ENCODE measurements at places on chromosomes 3 and 15.
A peak's percentile ranks its signal among the peaks of the same experiment; 100 is the strongest.

GRCh38 chr3:36434687-36435426, 54.6 kb downstream of the STAC start:
- no peak for DNase-seq

GRCh38 chr3:88189361-88189810, 39.6 kb downstream of the C3orf38 start:
- no peak for DNase-seq

DNA sequence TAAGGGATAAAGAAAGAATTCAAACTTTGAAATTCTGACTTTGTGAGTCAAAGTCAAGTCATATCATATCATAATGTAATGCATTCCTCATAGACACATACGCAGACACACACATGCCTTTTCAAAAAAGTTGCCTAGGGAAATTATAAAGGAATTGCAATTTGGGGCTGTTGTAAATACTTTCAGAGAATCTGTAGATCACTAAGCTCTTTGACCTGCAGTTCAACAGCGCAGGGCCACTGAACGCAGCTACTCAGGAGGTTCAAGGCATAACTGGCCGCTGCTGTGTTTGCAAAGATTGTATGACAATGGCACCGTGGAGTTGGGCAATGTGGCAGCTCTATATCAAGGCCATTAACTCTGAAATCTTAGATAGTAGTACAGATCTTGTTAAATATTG, 188.4 kb upstream of the THRB start:
- no peak for DNase-seq

- no peak for DNase-seq
Measured at GRCh38 chr15:80423215-80423614, 19.0 kb downstream of the ARNT2 start.

GRCh38 chr3:114584734-114585371, 291.0 kb downstream of the TIGIT start:
- DNase-seq: no peak

GRCh38 chr3:98171071-98171470, 4.6 kb downstream of the OR5H15 start:
- no peak for DNase-seq

DNA sequence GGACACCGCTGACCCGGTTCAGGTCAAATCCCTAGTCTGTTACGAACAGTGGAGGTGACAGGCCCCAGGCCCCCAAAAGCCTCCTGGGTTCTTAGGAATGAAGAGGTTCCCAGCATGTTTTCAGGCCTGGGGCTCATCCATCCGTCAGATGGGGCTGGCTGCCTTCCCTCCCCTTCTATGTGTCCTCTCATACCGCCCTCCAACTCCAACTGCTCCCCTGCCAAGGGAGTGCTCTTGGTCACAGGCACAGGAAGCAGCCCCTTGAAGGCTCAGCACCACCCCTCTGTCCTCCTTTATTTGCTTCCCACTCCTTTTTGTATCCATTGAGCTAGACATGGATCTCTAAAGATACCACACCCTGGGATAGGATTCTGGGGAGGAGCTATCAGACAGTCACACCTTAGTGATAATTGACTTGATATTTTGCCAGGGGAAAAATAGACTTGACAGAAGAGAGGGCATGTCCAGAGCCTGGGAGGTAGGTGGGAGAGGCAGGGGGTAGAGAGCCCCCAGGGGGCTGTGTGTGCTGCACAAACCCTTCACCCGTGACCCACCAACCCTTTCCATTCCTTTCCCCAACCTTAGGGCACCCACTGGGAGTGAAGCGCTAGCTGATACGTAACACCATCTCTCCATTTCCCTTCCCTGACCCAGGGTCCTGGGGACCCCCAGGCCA, 10.7 kb upstream of the CSPG4 start:
- DNase-seq: peak; percentile 11

- no peak for DNase-seq
Measured at GRCh38 chr3:119235151-119235550, 5.5 kb downstream of the B4GALT4 start.
